ENCODE measurements at places on chromosomes 1 and 21. TPM values are rescaled to one million over a fixed set of nuclear protein-coding genes. Genes with fewer than 3 reads are reported as not detected.

The TMPRSS2 gene
- total RNA-seq = 10.2 TPM

The OR2L13 gene
- total RNA-seq = not detected

The PTGER3 gene
- total RNA-seq = 0.26 TPM

The SYNJ1 gene
- total RNA-seq = 7.5 TPM

The TNFRSF1B gene
- 0.68 TPM for total RNA-seq

The UMODL1 gene
- total RNA-seq = not detected

The CRNN gene
- total RNA-seq = not detected

The TTC22 gene
- total RNA-seq = 0.59 TPM

DNA sequence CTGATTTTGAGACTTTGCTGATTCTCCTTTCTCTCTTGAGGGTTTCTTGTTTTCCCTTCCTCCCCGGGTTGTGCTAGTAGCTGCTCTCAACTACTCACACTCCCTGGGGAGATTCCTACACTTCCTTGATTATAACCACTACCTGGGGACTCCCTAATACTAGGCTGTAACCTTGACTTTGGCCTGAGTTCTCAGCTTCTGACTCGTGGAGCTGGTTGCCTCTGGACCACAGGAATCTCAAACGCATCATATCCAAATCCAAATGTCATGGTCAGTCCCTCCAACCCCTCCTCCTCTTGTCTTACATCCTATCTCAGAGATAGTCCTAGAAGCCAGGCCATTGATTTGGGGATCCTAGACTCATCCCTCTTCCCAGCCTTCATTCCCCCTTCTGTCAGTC is 12.0 kb downstream of the MOV10 start:
- H3K4me1 ChIP-seq = no peaks in the 10 kb centered on the region
- H3K4me3 ChIP-seq = no peak overlapping the region
- DNase-seq = no peak
- no peak overlapping the region for H3K27ac ChIP-seq
- H3K36me3 ChIP-seq = peaks cover 25% of the 10 kb centered on the region

GRCh38 chr1:213605732-213606131 is 382.0 kb upstream of the PROX1 start:
- H3K27ac ChIP-seq = no peak overlapping the region
- H3K4me1 ChIP-seq = no peaks in the 10 kb centered on the region
- no peaks in the 10 kb centered on the region for H3K36me3 ChIP-seq
- H3K27me3 ChIP-seq = no peaks in the 10 kb centered on the region

DNA sequence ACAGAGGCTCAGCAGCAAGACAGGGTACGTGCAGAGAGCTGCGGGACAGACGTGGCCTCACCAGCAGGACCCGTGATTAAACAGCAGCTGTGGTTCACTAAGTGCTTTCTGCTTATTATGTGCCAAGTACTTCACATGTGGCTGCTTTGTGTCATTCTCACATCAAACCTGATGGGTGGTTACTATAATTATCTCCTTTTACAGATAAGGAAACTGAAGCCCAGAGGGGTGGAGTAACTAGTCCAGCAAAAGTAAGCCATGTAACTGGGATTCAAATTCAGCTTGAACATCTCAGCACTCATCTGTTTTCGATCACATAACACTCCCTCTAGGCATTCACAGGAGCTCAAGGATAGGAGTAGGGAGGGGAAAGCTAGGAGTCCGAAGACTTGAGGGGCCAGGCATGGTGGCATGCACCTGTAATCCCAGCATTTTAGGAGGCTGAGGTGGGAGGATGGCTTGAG is 50.8 kb upstream of the CLIC4 start:
- no peak overlapping the region for H3K27ac ChIP-seq
- H3K4me3 ChIP-seq = no peak overlapping the region
- peaks cover 3% of the 10 kb centered on the region for H3K36me3 ChIP-seq
- no peak for DNase-seq

- H3K4me3 ChIP-seq = no peak overlapping the region
- peaks cover 14% of the 10 kb centered on the region for H3K4me1 ChIP-seq
- no peaks in the 10 kb centered on the region for H3K27me3 ChIP-seq
- no peak overlapping the region for H3K27ac ChIP-seq
- DNase-seq = no peak
These were observed 154.3 kb downstream of the IGSF21 start for GRCh38 chr1:18261891-18262290.

GRCh38 chr1:19081218-19081893 is 124.9 kb upstream of the IFFO2 start:
- H3K27me3 ChIP-seq = no peaks in the 10 kb centered on the region
- H3K27ac ChIP-seq = no peak overlapping the region
- H3K36me3 ChIP-seq = peaks cover 51% of the 10 kb centered on the region
- H3K4me3 ChIP-seq = no peak overlapping the region
- no peak for DNase-seq

GRCh38 chr1:82534996-82535395 is 734.3 kb downstream of the ADGRL2 start:
- no peaks in the 10 kb centered on the region for H3K4me1 ChIP-seq
- no peak overlapping the region for H3K4me3 ChIP-seq
- no peaks in the 10 kb centered on the region for H3K27me3 ChIP-seq
- no peak overlapping the region for H3K27ac ChIP-seq

GRCh38 chr1:235583511-235584001 is 66.0 kb downstream of the GNG4 start:
- no peaks in the 10 kb centered on the region for H3K4me1 ChIP-seq
- no peak overlapping the region for H3K27ac ChIP-seq
- DNase-seq = no peak
- no peaks in the 10 kb centered on the region for H3K27me3 ChIP-seq
- peaks cover 53% of the 10 kb centered on the region for H3K36me3 ChIP-seq

DNA sequence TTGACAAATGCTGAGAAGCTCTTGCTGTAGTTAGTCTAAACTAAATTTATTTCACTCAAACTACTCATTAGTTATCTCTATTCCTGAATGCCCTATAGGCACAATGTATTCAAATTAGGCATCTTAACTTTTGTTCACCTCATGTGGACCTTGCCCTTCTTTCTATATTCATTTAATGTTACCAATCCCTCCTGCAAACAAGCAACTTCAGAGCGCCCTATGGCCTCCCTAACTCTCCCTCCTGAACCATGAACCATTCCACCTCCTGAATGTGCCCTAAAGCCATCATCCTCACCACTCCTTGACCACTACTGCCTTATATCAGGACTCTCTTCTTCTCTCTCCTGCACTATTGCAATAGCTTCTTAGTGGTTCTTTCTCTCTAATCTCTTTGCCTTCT is 34.8 kb upstream of the SAMD13 start:
- H3K36me3 ChIP-seq = no peaks in the 10 kb centered on the region
- no peaks in the 10 kb centered on the region for H3K27me3 ChIP-seq
- no peak overlapping the region for H3K27ac ChIP-seq

DNA sequence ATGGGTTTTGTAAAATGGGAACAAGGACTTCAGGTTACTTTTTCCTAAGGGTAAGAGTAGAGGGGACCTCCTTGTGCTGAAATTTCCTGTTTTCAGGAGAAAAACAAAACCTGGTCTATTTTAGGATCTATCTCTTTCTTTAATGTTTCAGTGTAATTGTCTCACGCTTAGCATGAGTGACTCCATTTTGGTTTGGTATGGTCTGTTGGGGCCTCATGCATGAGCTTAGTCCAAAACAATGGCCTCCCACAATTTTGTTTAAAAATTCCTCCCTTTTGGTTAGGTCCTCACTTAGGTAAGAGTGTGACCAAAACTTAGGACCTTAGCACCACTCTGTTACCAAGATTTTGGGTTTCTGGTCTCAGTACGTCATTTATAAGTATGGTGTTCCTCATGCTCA is 67.2 kb upstream of the TEKT2 start:
- no peak overlapping the region for H3K27ac ChIP-seq
- no peak for DNase-seq
- H3K27me3 ChIP-seq = no peaks in the 10 kb centered on the region
- H3K4me3 ChIP-seq = no peak overlapping the region
- peaks cover 38% of the 10 kb centered on the region for H3K36me3 ChIP-seq

GRCh38 chr21:20618878-20619277 is 379.3 kb upstream of the NCAM2 start:
- H3K27me3 ChIP-seq = peaks cover 37% of the 10 kb centered on the region
- H3K4me3 ChIP-seq = no peak overlapping the region
- H3K36me3 ChIP-seq = peaks cover 14% of the 10 kb centered on the region
- H3K4me1 ChIP-seq = no peaks in the 10 kb centered on the region
- no peak overlapping the region for H3K27ac ChIP-seq

DNA sequence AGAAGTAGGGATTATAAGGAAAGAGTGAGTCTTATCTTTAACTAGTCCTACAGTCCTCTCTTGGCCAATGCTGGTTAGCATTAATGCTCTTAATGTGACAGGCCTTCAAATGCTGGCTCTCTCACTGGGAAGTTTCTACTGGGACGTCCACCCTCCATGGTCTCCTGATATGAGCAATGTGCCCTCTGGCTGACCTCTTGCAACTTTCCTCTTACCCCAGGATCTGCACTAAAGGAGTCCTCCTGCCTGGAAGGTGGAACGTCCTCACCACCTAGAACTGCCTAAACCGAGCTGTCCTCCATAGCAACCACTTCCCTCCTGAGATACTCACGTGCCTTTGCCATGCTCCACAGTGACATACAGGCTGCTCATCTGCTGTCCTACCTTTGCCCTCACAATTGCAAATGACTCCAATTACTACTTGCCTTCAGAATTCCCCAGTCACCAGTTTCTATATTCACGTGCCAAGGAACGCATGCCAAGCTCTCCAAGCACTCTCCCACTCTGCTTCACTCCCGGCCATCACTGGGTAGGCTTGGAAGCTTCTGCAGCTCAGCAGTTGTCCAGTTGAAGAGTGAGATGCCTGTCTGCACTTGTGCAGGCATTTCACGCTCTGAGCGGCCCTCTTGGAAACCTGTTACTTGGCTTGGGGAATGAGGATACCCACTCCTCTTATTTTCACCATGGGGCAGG is 404.7 kb downstream of the RRAGC start:
- H3K27ac ChIP-seq = no peak overlapping the region
- H3K4me1 ChIP-seq = peaks cover 4% of the 10 kb centered on the region
- H3K4me3 ChIP-seq = no peak overlapping the region
- no peaks in the 10 kb centered on the region for H3K36me3 ChIP-seq

DNA sequence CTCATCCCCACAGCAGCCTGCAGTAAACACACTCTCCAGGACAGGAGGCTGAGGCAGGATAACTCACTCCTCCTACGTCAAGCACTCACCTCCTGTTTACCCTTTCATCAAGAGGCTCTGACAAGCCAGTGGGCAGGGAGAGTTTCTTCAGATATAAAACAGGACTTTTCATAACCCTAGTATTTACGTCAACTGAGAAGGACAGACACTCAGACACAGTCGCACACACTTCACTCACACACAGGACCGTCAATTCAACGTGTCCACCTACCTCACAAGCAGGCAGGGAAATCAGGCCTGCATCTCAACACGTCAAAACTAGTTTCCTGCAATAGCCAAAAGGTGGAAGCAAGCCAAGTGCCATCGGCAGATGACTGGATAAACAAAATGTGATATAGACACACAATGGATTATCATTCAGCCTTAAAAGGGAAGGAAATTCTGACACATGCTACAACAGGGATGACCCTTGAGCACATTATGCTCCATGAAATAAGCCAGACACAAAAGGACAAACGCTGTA is 48.6 kb downstream of the ITPKB start:
- H3K4me1 ChIP-seq = no peaks in the 10 kb centered on the region
- no peak for DNase-seq
- H3K4me3 ChIP-seq = no peak overlapping the region
- no peak overlapping the region for H3K27ac ChIP-seq
- H3K27me3 ChIP-seq = no peaks in the 10 kb centered on the region

DNA sequence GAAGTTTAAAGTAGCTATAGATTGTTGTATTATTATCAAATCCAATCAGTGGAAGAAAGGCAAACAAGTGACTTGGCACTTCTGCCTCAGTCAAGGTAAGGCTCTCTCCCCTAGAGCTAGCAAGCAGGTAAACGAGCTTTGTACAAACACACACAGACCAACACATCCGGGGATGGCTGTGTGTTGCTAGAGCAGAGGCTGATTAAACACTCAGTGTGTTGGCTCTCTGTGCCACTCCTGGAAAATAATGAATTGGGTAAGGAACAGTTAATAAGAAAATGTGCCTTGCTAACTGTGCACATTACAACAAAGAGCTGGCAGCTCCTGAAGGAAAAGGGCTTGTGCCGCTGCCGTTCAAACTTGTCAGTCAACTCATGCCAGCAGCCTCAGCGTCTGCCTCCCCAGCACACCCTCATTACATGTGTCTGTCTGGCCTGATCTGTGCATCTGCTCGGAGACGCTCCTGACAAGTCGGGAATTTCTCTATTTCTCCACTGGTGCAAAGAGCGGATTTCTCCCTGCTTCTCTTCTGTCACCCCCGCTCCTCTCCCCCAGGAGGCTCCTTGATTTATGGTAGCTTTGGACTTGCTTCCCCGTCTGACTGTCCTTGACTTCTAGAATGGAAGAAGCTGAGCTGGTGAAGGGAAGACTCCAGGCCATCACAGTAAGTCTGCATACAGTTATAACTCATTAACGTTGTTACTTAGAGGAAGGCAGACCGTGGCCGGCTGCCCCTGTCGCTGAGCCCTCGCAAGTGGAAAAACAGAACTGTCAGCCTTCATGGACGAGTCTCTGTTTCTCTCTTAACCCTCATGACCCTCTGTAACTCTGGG is at the start of gene PALMD:
Gene PALMD (plus strand): TSS at position 415 of the 833 bp plus-strand sequence. CDS start 205 bp downstream, at position 620.
- no peak within 1 kb of the TSS for H3K4me3 ChIP-seq
- no peaks in the 10 kb centered on the region for H3K36me3 ChIP-seq
- no peak within 1 kb of the TSS for H3K27ac ChIP-seq
- no peaks in the 10 kb centered on the region for H3K27me3 ChIP-seq

GRCh38 chr21:35922618-35923017 is 137.7 kb downstream of the SETD4 start:
- H3K27me3 ChIP-seq = no peaks in the 10 kb centered on the region
- H3K4me3 ChIP-seq = no peak overlapping the region
- no peak for DNase-seq
- H3K27ac ChIP-seq = no peak overlapping the region
- H3K36me3 ChIP-seq = no peaks in the 10 kb centered on the region

DNA sequence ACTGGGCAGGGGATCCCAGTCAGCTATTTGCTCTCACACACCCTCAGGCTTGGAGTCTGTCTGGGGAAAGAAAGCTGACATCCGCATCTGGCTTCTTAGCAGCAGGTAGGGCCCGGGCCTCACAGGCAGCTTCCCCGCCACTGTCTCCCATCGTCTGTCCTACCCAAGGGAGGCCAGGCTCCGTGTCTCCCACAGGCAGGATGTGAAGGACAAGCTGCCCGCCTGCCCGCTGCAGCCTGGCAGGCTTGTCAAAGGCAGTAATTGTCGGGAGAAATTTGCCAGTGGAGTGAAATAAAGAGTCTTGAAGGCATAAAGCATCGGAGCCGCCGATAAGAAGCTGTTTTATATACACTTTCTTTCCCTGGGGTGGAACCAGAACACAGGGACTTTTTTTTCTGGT is 44.0 kb upstream of the DISP3 start:
- H3K4me1 ChIP-seq = no peaks in the 10 kb centered on the region
- H3K4me3 ChIP-seq = no peak overlapping the region
- DNase-seq = no peak
- H3K36me3 ChIP-seq = no peaks in the 10 kb centered on the region
- no peaks in the 10 kb centered on the region for H3K27me3 ChIP-seq

DNA sequence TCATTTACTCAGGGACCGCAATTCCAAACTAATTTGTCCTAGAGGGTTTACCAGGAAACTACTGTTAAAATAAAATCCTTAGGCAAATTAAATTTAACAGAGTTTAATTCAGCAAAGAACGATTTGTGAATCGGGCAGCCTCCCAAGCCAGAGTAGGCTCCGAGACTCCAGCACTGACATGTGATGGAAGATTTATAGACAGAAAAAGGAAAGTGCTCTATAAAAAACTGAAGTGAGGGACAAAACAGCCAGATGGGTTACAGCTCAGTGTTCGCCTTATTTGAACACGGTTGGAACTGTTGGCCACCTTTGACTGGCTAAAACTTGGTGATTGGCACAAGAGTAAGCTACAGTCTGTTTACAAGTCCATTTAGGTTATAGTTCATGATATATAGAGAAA is 35.2 kb upstream of the RCSD1 start:
- no peaks in the 10 kb centered on the region for H3K4me1 ChIP-seq
- no peak overlapping the region for H3K27ac ChIP-seq
- H3K4me3 ChIP-seq = no peak overlapping the region
- H3K27me3 ChIP-seq = no peaks in the 10 kb centered on the region
- DNase-seq = no peak
